ENCODE measurements at places on chromosomes 3 and 15.

DNA sequence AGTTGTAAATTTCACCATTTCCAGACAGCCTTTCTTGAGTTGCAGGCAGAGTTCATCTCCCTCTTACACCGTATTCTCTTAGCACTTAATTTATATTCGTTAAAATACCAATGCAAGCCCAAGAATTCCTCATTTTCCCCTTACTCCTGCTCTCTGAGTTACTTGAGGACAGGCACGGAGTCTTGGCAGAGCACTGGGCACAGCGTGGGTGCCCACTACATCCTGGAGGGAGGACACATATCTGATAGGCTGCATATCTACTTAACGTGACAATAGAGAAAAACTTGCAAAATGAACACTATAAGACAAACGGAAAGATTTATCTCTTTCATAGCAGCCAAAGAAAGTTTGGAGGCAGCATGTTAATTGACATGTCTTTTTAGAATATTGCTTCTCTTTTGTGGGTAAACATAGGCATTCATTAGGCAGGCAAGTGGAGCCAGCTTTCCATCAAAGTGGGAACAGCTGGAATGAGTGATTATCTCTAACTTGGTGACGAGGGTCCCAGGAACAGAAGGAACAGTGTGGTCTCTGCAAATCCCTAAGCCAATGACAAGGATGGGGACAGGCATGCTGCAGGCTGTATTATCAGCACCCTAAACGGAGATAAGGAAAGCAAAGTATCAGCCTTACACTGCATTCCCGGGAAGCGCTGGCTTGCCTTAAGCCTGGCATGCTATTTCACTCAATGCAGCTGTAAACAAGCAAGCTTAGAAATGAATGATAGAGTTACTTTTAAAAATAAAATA lies 116.5 kb downstream of the RTP4 start:
- no peak for DNase-seq

DNA sequence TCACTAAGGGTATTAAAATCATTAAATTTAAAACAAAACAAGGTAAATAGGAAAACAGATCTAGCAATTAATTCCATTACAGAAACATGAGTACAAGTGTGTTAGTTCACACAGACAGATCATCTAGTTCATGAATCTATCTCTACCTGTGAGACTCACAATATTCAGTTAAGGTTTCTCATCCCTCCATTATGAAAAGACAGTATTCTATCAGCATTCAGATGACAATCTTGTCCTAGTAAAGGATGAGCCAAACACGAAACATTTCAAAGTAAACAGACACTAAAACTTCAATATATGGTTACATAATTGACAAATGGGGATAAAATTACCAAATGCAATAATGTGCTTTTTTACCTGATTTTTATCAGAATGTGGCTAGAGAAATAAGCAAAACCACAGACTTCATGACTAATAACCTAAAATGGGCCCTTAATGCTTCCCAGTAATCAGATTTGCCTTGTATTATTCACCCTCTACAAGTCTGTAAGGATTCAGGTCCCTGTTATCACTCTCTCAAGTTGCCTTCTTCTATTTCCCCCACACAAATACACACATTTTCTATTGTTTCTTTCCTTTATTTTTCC lies 126.8 kb downstream of the DLG1 start:
- no peak for DNase-seq

DNA sequence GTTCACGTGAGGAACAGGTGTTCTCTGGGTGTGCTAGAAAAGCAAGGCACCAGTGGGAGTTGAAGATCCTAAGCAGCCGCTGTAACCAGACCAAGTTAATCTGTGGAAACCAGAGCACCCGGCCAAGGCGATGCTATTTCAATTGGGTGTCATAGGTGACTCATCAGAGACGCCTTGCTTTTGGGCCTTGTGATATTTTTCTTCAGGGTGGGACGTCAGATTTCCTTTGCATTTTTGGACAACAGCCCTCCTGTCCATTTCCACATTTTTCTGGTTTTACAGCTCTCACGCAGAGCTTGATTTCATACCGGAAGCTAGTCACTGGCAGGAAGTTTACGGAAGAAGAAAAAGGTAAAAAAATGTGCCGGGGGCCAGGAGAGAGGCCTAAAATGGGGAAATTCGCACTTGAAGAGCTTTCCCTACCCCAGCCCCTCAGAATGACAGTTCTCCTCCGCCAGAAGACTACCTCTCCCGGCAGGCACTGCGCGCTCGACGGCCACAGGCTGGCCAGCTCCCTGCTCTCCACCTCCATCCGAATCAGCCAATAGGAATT lies 471 bp upstream of the KBTBD8 start:
- peak; percentile 23 for DNase-seq

- DNase-seq = no peak
These were observed 168.1 kb downstream of the XXYLT1 start for GRCh38 chr3:195102609-195103467.

DNA sequence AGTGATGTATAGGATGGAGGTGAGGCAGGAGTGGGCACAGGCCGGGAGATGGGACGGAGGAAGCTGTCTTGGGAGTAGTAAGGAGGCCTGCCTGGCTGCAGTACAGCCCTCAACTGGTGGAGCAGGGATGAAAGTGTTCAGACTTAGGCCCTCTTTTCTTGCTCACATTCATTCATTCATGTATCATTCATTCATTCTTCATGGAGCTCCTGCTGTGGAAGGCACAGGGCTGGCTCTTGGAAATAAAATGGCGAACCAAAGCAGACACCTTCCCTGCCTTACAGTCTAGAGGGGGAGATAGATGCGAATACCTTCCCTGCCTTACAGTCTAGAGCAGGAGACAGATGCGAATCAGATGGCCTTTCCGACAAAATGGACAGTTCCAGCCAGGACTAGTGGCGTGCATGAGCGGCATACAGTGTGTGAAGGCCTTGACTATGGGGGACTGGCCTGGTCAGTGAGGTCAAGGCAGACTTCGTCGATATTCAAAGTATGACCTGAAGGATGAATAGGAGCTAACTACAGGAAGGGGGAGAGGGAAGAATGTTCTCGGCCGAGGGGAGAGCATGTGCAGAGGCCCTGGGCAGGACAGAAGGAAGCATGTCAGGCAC lies 143.2 kb upstream of the TLE3 start:
- no peak for DNase-seq

DNA sequence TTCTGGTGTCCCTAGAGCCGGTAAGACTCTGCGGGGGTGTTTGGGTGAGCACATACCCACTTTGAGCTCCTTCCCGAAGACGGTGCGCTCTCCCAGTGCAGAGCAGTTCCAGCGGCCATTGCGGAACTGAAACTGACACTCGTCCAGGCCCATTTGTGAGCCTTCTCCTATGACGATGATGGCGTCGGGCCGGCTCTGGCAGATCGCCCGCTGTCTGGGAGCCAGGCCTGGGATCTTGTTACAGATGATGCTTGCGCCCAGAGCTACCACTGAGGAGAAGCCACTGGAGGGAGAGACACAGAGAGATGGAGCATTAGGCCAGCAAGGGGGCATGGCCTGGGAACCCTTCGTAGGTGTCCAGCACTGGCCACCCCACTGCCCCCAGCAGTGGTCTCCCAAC lies 5.0 kb downstream of the WNT7A start:
- DNase-seq = no peak

- DNase-seq = no peak
These were observed 289.7 kb upstream of the CHRM5 start for GRCh38 chr15:33678602-33679001.

- DNase-seq = no peak
These were observed 152.3 kb upstream of the SNTN start for GRCh38 chr3:63500196-63500595.

GRCh38 chr15:101523560-101523940 lies 34.0 kb upstream of the PCSK6 start:
- peak; percentile 54 for DNase-seq
